ENCODE measurements at places on chromosomes 2 and 18.

GRCh38 chr2:169027234-169027633, 3.9 kb downstream of the ABCB11 start:
- DNase-seq, result no peak

GRCh38 chr2:178536037-178536436, 55.8 kb downstream of the PLEKHA3 start:
- DNase-seq, result no peak

DNA sequence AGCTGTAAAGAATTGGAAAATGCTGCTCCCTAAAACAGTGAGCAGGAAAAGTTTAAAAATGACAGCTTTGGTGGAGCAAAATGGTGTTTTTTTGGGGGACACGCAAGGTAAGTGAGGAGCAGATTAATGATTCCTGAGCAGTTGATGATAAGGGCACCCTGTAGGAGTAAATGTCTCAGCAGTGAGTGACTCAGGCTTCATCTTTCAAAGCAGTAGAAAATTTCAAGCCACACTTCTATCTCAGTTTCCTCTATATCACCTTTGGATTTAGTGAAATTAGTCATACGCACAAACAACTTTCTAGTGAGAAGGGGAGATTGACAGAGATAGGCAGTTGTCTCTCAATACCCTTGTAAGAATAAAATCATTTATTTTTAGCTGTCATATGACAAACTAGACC, 709.0 kb upstream of the FAM98A start:
- no peak for DNase-seq

GRCh38 chr18:55384551-55385275, 203.3 kb downstream of the TCF4 start:
- DNase-seq, result peak; percentile 24

GRCh38 chr2:188811522-188811921, 162.7 kb upstream of the COL3A1 start:
- DNase-seq, result no peak

Measured in Kasumi-1 (cell line).